ENCODE measurements at places on chromosomes 4 and X.

DNA sequence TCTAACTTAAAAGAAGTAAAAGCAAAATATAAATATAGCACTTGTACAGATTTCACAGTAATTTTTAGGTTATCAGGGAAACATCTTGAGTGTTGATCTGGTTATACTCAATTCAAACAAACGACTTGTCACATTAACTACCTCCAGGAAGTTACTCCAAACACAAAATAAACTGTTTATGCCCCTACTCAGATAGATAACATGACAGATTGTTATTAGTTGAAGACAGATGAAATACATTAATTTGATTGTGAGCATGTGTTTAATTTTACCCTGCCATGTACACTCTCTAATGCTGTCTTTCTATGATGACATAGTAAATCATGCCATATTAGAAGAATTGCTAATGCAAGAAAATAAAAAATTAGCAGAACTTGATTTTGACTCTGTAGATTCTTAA, 88.0 kb downstream of the RAB28 start:
- no peak for DNase-seq

DNA sequence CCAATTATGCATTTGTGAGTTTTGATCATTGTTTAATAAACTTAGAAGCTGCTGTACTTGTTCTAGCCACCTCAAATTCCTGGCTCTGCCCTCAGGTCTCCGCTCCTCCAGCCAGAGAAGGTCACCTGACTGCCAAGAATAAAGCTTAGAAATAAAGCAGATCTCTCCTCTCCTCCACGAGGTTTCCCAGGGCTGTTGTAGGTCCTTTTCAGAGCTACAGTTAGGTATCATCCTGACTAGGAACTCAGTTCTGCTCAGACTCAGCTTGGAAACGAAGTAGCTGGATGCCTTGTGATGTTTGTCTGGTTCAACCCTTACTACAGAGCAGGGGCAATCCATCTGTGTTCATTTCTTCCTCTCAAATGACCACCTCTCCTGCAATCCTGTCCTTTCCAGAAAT, 79.1 kb upstream of the RAPGEF2 start:
- no peak for DNase-seq

DNA sequence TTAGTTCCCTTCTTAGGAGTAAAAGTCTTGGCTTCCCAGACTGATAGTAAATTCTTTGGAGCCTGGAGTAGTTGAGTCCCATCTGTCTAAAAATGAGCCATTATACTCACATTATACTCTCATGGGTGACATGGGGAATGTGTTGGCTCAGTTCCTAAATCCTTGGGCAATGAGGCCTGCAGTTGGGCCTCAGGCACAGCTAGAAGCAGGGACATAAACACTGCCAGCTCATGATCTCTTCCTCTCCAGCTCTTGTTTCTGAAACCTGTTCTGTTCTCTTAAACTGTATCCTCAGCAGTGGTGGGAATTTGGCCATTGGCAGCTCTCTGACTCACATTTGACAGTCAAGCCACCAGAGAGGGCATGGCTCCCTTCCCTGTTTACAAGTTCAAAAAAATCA, 212.5 kb downstream of the SPATA18 start:
- no peak for DNase-seq

- DNase-seq, result no peak
These were observed 157.3 kb upstream of the LDB2 start for GRCh38 chr4:17055788-17056187.

- no peak for DNase-seq
These were observed 225.1 kb downstream of the FAM47A start for GRCh38 chrX:33906971-33907370.

GRCh38 chr4:156378033-156378665, 424.5 kb upstream of the CTSO start:
- DNase-seq, result no peak

DNA sequence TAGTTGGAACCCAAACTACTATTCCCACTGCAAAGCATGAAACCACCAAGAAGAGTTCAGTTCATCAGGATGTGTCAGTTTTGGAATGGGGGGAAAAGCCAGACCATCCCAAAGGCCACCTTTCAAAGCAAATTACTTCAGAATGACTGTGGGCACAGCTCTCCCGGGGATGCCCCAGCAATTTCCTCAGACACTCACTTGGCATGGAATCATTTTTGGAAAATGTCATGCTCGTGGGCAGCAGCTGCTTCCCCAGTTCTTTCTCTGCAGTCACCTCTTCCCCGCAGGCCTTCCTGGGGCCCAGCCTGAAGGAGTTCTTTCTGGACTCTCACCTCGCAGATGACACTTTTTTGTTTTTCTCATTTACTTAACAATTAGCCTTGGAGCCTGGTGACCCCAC, 350.3 kb downstream of the NR3C2 start:
- no peak for DNase-seq

DNA sequence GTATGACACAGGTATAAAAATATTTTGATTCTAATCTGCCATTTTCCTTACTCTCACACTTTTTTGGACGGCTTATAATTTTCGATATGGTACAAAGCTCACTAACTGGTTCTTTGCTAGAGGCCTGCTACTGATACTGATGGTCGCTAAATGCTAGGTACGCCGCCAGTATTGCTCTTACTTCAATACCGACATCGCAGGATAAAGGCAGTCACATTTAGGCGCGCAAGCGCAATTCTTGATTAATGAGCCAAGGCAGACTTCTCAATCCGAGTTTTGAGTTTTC, 557 bp upstream of the USP38 start:
- no peak for DNase-seq

DNA sequence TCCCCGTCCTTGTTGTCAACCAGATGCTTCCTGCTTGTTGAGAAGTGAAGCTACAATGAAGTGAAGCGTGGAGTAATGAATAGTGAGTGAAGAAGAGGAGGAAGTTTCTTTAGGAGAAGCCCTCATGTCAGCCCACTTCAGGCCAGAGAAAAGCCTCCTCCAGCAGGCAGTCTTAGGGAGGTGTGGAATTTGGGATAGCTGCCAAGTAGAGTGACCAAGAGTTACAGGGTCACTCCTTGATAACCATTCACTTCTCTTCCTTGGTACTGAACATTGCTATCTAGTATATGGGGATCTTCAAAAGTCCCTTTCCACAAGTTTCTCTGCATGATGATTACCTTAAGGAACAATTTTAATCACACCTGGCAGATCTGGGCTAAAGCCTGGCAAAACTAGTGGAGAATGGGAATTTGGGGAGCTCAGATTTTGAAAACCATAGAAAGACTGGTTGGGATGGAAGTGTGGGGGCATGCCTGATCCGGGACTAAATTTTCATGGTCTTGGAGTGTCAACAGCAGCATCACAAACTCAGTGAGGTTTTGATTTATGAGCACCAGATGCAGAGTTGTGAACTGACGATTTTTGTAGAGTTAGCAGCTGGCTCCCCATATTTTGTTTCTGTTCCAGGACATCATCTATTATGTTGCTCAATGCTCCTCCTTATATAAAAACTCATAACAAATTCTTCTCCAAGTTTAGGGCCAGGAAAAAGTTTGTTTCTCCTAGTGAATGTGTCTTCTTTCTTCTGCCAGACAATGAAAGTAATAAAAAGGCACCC, 53.1 kb downstream of the IGSF1 start:
- no peak for DNase-seq

DNA sequence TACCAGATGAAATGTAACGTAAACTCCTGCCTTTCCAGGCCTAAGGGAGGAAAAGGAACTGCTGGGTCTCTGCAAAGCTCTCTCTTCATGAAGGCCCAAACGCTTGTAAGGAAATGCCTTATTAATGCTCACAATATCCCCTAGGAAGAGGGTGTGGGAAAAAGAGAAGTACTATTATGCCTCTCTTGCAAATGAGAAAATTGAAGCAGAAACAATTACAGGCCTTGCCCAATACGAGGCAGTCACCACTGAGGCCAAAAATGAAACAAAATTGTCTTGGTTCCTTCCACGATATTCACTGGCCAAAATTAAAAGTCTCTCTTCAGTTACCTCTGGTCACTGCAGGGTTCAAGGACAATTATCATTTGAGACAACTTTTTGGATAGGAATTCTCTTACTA, 3.2 kb downstream of the SCARB2 start:
- no peak for DNase-seq

- DNase-seq, result no peak
These were observed 35.1 kb downstream of the PRIMPOL start for GRCh38 chr4:184684491-184685189.

GRCh38 chr4:2691952-2692435, 64.1 kb downstream of the TNIP2 start:
- no peak for DNase-seq

GRCh38 chr4:7195141-7195515, 2.8 kb downstream of the SORCS2 start:
- DNase-seq, result no peak

DNA sequence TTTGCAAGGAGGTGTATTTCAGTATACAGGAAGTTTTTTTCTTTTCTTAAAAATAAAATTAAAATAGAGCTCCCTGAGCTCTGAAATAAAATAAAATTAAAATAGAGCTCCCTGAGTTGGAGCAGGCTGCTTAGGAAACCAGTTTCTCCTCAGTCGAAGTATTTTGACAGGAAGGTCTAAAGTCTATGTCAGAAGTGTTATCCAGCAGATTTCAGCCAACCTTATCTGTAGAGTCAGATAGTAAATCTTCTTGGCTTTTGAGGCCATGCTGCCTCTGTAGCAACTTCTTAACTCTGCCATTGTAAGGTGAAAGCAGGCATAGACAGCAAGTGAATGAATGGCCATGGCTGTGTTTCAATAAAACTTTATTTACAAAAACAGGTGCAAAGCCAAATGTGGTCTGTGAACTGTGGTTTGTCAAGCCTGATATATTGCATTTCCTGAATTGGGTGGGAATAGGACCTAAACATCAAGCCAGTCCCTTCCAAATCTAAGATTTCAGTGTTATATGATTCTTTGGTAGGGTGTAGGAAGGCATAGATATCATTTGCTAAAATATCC, 9.5 kb upstream of the KLKB1 start:
- no peak for DNase-seq

GRCh38 chr4:76736414-76736813, 161.5 kb downstream of the SOWAHB start:
- no peak for DNase-seq

DNA sequence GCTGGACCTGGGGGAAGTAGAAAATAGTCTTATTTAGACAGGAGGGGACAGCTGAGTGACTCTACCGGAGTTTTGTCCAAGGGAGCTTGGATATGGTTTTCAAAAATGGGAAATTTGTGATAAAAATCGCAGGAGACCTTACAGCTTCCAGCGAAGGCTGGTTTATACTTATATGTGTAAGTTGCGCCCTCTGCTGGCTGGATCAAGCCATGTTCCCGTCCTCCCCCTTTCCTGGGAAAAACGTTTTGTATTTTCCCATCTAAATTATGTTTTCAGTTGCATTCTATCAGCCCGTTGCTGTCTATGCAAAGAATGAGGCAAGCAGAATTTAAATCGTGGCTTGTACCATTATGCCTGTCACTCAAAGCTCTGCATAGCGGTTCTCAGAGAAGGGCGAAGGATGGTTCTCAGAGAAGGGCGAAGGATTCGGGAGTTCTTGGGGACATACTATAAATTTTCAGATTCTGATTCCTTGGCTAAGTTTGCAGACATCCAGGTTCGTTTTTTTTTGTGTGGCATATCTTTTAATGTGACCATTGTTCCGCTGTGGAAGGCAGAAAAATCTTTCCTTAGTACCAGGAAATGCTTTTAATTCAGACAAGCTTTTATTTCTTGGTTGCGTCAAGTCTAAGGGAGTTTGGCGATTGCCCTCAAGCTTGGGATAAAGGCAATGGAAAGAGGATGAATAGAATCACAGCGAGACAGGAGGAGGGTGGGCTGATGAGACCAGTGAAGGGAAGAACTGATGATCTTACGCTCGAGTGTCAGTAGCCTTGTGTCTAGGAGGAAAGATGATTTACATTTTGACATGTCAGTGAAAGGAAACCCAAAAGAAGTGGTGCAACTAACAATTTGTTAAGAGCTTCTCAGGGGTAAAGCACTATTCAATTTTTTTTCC, 128.5 kb upstream of the ARX start:
- DNase-seq, result peak; percentile 2

- DNase-seq, result no peak
These were observed 1.5 kb upstream of the DIPK2B start for GRCh38 chrX:45202171-45202570.

GRCh38 chrX:71253253-71254091, 468 bp downstream of the ZMYM3 start:
- DNase-seq, result no peak

DNA sequence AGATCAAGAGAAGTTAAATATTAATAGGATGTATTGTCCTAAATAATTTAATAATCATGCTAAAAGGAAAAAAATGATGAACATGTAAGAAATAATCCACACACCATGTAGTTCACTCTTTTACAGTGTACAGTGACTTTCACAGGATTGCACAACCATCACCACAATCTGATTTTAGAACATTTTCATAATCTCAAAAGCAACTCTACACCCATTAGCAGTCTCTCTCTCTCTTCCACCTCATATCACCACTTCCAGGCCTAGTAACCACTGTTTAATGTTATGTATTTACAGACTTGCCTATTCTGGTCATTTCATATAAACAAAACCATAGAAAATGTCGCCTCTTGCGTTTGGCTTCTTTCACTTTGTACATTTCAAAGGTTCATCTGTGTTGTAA, 153.4 kb downstream of the FSTL5 start:
- no peak for DNase-seq

DNA sequence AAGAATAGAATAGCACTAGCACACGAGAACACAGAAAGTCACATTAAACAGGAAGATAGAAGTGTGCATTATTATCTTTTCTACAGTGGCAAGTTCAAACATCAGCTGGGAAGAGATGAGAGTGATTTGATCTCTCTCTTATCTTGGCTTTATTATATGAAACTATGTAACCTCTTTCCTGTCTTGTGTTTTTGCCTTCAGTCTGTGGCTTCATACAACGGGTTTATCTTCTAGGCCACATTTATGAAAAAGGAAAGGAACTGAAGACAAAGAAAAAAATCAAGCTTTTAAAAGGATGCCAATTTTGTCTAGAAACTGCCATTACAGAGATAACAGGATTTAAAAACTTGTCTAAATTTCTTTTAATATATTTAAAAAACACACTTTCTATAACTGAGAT, 983.6 kb downstream of the RPA4 start:
- DNase-seq, result no peak

GRCh38 chr4:176587920-176588319, 204.8 kb downstream of the VEGFC start:
- no peak for DNase-seq

GRCh38 chr4:25792876-25793275, 69.9 kb downstream of the SEL1L3 start:
- DNase-seq, result no peak

DNA sequence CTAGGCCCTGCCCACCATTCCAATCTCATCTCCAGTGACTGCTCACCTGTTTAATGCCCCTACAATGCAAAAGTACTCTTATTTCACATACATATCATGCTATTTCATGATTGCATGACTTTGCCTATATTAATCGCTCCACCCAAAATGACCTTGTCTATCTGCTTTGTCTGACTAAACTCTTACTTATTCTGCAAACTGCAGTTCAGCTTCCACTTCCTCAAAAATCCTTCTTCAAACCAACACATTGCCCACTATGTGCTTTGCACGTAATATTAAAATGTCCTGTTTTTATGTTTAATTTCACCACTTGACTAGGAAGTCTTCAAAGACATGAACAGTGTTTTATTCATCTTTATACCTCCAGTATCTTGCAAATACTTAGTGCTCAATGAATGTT, 229.6 kb downstream of the OPHN1 start:
- no peak for DNase-seq
